ENCODE measurements at places on chromosomes 16 and 17. TPM values are rescaled to one million over a fixed set of nuclear protein-coding genes. Genes with fewer than 3 reads are reported as not detected.

Gene ZNF597
- total RNA-seq, result 1.2 TPM

Gene ABCA10
- 22.1 TPM for total RNA-seq

Gene TAC4
- total RNA-seq, result not detected

Gene PEMT
- 3.2 TPM for total RNA-seq

Gene CD300A
- 3.1 TPM for total RNA-seq

Gene PPP1R27
- total RNA-seq, result not detected
